Sigmoid colon (tissue), 7 donors: ENCODE measurements at places on chromosomes 4 and X. TPM values are rescaled to one million over a fixed set of nuclear protein-coding genes. Genes with fewer than 3 reads are reported as not detected.

Gene ADGRG4
- polyA plus RNA-seq = not detected

Gene PNMA6A
- 0.23 TPM for polyA plus RNA-seq

Gene KIT
- 2.8 TPM for polyA plus RNA-seq

Gene OPN1MW
- polyA plus RNA-seq = not detected

Gene STAG2
- polyA plus RNA-seq = 26.6 TPM

Gene SSX1
- not detected for polyA plus RNA-seq

Gene DGKK
- polyA plus RNA-seq = not detected

Gene FAAH2
- polyA plus RNA-seq = 3.2 TPM

Gene SLC2A9
- polyA plus RNA-seq = not detected

Gene CRMP1
- polyA plus RNA-seq = 4.1 TPM

Gene GAGE1
- not detected for polyA plus RNA-seq

Gene TGIF2LX
- not detected for polyA plus RNA-seq

Gene SPANXN4
- not detected for polyA plus RNA-seq

Gene EGF
- not detected for polyA plus RNA-seq

Gene GIMD1
- polyA plus RNA-seq = not detected

Gene SPARCL1
- 10.4 TPM for polyA plus RNA-seq

Gene SORCS2
- not detected for polyA plus RNA-seq

Gene TSPAN7
- 23.8 TPM for polyA plus RNA-seq

Gene ADAMTS3
- not detected for polyA plus RNA-seq

Gene ZFP42
- polyA plus RNA-seq = not detected

Gene GRIA3
- not detected for polyA plus RNA-seq

Gene AMOT
- 3.0 TPM for polyA plus RNA-seq

Gene AKAP4
- not detected for polyA plus RNA-seq

Gene ANK2
- 1.4 TPM for polyA plus RNA-seq

Gene GPR50
- polyA plus RNA-seq = not detected

Gene MAP3K15
- polyA plus RNA-seq = not detected

Gene TNMD
- polyA plus RNA-seq = 0.38 TPM

Gene SSX4B
- polyA plus RNA-seq = not detected

Gene SERTM2
- not detected for polyA plus RNA-seq

Gene BRS3
- not detected for polyA plus RNA-seq

Gene RPL36A
- polyA plus RNA-seq = 1,854 TPM

Gene MAGEA8
- not detected for polyA plus RNA-seq

Gene TLR6
- 3.2 TPM for polyA plus RNA-seq

Gene MTTP
- polyA plus RNA-seq = 0.13 TPM

Gene AASDH
- 3.6 TPM for polyA plus RNA-seq

Gene NDP
- 0.29 TPM for polyA plus RNA-seq

Gene DCAF4L1
- not detected for polyA plus RNA-seq

Gene ODAPH
- polyA plus RNA-seq = not detected

Gene GJB1
- polyA plus RNA-seq = 12.6 TPM

Gene TMPRSS11A
- not detected for polyA plus RNA-seq

Gene ZMAT1
- polyA plus RNA-seq = 0.60 TPM

Gene TLR3
- polyA plus RNA-seq = 5.2 TPM

Gene PF4V1
- polyA plus RNA-seq = not detected

Gene CD99
- 109 TPM for polyA plus RNA-seq

Gene TEC
- 2.0 TPM for polyA plus RNA-seq

Gene FGD1
- polyA plus RNA-seq = 0.60 TPM

Gene SFRP2
- polyA plus RNA-seq = 2.0 TPM

Gene GPR119
- not detected for polyA plus RNA-seq

Gene LPAR4
- 0.07 TPM for polyA plus RNA-seq

Gene RAB40A
- not detected for polyA plus RNA-seq
